Vein endothelial cell (primary cell): ENCODE measurements at places on chromosomes 5 and 9. TPM values are rescaled to one million over a fixed set of nuclear protein-coding genes. Genes with fewer than 3 reads are reported as not detected.

The KIF4B gene
- 0.33 and 0.48 TPM in 2 replicates for total RNA-seq

The ZNF454 gene
- 0.98 and 1.1 TPM in 2 replicates for total RNA-seq

The CDC20B gene
- total RNA-seq: under 0.01 and 0.19 TPM in 2 replicates

The NPM1 gene
- total RNA-seq: 1,182 and 1,611 TPM in 2 replicates

The MARCHF3 gene
- total RNA-seq: 75.8 and 79.0 TPM in 2 replicates

The PCDHA10 gene
- under 0.01 and 0.19 TPM in 2 replicates for total RNA-seq

The LECT2 gene
- total RNA-seq: not detected in 2 replicates

The SLC25A2 gene
- total RNA-seq: 0.48 TPM in 1 of 2 replicates, not detected in the other

The ABITRAM gene
- 7.8 and 8.0 TPM in 2 replicates for total RNA-seq

The TAF1L gene
- total RNA-seq: under 0.01 TPM in 1 of 2 replicates, not detected in the other

The SOX30 gene
- not detected in 2 replicates for total RNA-seq

The DMRT3 gene
- total RNA-seq: not detected in 2 replicates

The PLPP7 gene
- total RNA-seq: 2.6 and 4.3 TPM in 2 replicates

The PROB1 gene
- total RNA-seq: 4.6 and 7.2 TPM in 2 replicates

The CLIC3 gene
- 0.29 and 0.33 TPM in 2 replicates for total RNA-seq

The ADGRV1 gene
- under 0.01 and 0.67 TPM in 2 replicates for total RNA-seq

The MTAP gene
- 28.4 and 37.9 TPM in 2 replicates for total RNA-seq

The TTLL11 gene
- total RNA-seq: 5.3 and 5.9 TPM in 2 replicates

The ZNF169 gene
- 4.8 and 5.2 TPM in 2 replicates for total RNA-seq

The LCN1 gene
- not detected in 2 replicates for total RNA-seq

The DNAJB5 gene
- 6.0 and 6.2 TPM in 2 replicates for total RNA-seq

The LCN12 gene
- 0.29 TPM in 1 of 2 replicates, not detected in the other for total RNA-seq

The REXO4 gene
- total RNA-seq: 13.4 and 16.0 TPM in 2 replicates

The UBE2QL1 gene
- total RNA-seq: 0.10 TPM in 1 of 2 replicates, not detected in the other

The SAP30L gene
- total RNA-seq: 17.6 and 18.2 TPM in 2 replicates

The LRRC19 gene
- total RNA-seq: not detected in 2 replicates

The PCDHB14 gene
- total RNA-seq: 0.98 and 1.2 TPM in 2 replicates

The EQTN gene
- total RNA-seq: not detected in 2 replicates

The GABRA6 gene
- total RNA-seq: not detected in 2 replicates

The ANKRD34B gene
- not detected in 2 replicates for total RNA-seq

The TMEM161B gene
- 12.4 and 14.5 TPM in 2 replicates for total RNA-seq

The CKMT2 gene
- not detected in 2 replicates for total RNA-seq

The RBM22 gene
- total RNA-seq: 38.2 and 46.9 TPM in 2 replicates

The SPEF2 gene
- total RNA-seq: 0.98 and 1.3 TPM in 2 replicates

The PCDHAC1 gene
- 0.10 and 0.33 TPM in 2 replicates for total RNA-seq

The NKD2 gene
- total RNA-seq: 0.29 and 0.33 TPM in 2 replicates

The PSAT1 gene
- 30.4 and 36.6 TPM in 2 replicates for total RNA-seq

The CTXN3 gene
- not detected in 2 replicates for total RNA-seq

The ABLIM3 gene
- total RNA-seq: 40.5 and 45.9 TPM in 2 replicates

The LHX6 gene
- 10.1 and 36.1 TPM in 2 replicates for total RNA-seq

The PDCD1LG2 gene
- total RNA-seq: 7.6 and 11.4 TPM in 2 replicates

The PTCH1 gene
- 6.5 and 9.9 TPM in 2 replicates for total RNA-seq

The IRGM gene
- total RNA-seq: not detected in 2 replicates

The PCDHB7 gene
- 0.57 and 0.98 TPM in 2 replicates for total RNA-seq

The SPATA31D1 gene
- not detected in 2 replicates for total RNA-seq

The NTRK2 gene
- under 0.01 and 0.10 TPM in 2 replicates for total RNA-seq

The WNK2 gene
- not detected in 2 replicates for total RNA-seq

The ITGA1 gene
- 13.7 and 22.7 TPM in 2 replicates for total RNA-seq

The ARAP3 gene
- total RNA-seq: 45.8 and 84.3 TPM in 2 replicates

The PKD2L2 gene
- 0.10 TPM in 1 of 2 replicates, not detected in the other for total RNA-seq

The GPBP1 gene
- total RNA-seq: 48.0 and 62.7 TPM in 2 replicates

The CD72 gene
- total RNA-seq: not detected in 2 replicates

The GRIN1 gene
- 0.10 TPM in 1 of 2 replicates, not detected in the other for total RNA-seq

The TMC1 gene
- total RNA-seq: 0.33 and 0.67 TPM in 2 replicates

The RMND5B gene
- 28.8 and 34.6 TPM in 2 replicates for total RNA-seq

The PLPPR1 gene
- total RNA-seq: 0.10 TPM in 1 of 2 replicates, not detected in the other
